Activated naive CD8-positive, alpha-beta T cell treated with anti-CD3 and anti-CD28 coated beads for 36 hours (primary cell): ENCODE measurements at places on chromosomes 4 and X. TPM values are rescaled to one million over a fixed set of nuclear protein-coding genes. Genes with fewer than 3 reads are reported as not detected.

DNA sequence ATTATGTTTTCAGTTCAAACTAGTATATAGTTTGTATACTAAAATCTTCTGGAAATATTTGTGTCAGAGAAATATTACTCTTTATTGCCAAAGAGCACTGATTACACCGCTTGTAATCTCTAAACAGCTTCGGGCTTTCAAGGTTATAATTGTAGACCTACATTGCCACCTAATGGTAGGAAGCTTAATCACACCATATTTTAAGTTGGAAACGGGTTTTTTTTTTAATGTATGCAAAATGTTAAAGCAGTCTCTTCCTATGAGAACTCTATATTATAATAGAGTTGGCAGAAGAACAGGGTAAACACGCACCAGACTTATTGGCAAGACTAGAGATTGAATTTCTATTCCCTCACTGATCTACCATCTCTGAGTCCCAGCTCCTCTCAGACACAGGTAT is 19.5 kb upstream of the NFXL1 start:
- DNase-seq = no peak

- DNase-seq = no peak
Measured at GRCh38 chr4:76943790-76944189, 5.8 kb upstream of the SEPTIN11 start.

- no peak for DNase-seq
Measured at GRCh38 chr4:108888769-108889168, 125.9 kb upstream of the ETNPPL start.

DNA sequence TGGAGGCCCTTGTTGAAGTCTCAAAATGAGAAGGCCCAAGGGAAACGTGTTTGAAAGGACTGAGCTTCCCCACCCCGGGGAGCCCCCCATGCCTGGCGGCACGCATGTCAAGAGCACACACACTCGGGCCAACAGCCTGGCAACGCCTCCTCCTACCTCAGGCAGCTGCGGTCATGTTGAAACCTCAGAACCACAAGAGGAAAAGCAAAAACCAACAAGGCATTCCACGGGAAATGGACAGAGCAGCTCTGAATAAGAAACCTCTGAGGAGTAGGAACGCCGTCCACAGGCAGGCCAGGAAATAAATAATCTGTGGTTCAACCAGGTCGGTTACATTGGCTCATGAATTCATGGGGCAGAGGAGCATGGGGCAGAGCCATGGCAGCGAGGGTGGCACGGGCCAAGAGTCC is 95.7 kb upstream of the AFAP1 start:
- peak; percentile 29 for DNase-seq

DNA sequence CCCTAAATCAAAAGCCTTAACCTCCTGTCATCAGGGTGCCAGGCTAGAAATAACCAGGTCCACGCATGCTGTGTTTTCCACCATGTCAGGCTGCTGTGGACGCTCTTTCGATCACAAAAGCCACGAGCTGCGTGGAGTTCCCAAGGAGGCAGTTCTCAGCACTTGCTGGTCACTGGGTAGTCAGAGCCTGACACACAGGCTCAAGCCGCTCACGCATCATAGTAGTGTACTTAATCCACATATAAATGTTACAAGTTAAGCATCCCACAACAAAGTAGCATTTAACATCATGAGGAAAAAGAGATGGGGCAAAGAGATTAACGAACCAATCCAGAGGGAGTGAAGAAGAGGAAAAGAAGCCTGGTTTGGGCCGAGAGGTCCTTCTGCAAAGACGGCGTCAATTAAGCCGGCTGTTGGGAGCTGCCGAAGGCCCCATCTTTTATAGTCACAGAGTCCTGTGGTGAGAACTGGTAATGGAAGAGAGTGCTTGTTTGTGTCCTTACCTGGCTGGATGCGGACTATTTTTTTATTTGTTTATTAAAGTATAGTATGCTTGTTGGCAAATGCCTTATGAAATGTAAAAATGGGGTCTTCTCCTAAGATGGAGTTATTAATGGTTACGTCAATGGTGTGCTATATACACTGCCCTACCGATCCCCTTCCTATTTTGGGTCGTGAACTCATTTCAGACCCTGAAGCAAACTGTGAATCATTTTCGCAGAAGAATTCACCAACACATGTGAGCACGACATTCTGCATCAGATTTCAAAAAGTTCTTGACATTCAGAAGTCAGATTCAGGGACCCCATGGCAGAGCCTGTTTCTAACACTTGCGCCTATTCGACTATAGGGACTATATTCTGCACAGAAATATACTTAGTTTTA is 675 bp downstream of the PRIMPOL start:
- DNase-seq = peak; percentile 14

DNA sequence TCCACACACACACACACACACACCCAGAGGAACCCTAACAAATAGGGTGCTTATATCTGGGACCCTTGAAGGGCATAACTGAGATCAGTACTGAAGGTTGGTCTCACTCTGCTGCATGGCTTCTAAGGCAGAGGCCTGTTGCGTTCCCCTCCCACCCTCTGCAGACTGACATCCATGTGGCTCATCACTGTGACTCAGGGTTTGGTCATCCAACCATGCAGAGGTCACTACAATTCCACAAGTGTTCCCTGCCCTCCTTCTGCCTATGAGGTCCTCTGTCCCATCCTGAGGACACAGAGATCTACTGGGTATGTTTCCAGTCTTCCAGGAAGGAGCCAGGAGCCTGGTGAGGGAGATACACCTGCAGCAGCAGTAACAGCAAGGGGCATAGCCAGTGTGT is 55.8 kb downstream of the XAGE2 start:
- DNase-seq = no peak

- DNase-seq = no peak
Measured at GRCh38 chrX:7154041-7154597, 6.2 kb upstream of the PUDP start.

GRCh38 chr4:80790152-80790551 is 240.4 kb upstream of the BMP3 start:
- no peak for DNase-seq

GRCh38 chrX:39877905-39878304 is 219.9 kb downstream of the BCOR start:
- DNase-seq = no peak

DNA sequence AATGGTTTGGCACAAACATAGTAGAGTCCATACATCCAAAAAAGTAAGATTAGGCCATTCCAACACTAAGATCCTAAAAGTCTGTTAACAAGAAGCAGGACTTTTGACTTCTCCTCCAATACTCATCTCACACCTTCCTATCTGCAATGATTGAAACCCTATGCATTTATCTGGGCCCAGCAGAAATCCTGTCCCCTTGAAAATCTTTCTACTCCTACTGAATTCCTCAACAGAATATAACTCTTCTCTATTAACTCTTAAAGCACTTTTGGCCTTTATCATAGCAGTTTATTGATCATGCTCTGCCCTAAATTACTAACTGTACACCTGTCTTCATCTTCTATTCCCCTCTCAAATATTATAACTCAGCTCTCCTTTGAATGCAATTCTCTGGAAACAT is 4.6 kb downstream of the G3BP2 start:
- no peak for DNase-seq

- no peak for DNase-seq
Measured at GRCh38 chr4:17584521-17585213, 7.7 kb downstream of the LAP3 start.

DNA sequence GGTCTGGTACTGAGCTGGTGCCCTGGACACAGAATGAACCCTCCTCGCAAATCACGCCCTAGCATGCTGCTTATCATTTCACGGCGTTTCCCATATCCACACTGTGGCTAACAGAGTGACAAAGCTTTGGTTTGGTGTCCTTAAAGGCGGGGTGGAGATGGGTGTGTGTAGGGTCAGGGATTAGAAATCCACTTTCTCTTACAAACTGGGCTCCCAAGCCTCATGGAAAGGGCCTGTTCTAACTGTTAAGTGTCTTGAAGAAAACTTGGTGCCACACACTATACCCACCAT is 735 bp upstream of the CHRDL1 start:
- DNase-seq = no peak

DNA sequence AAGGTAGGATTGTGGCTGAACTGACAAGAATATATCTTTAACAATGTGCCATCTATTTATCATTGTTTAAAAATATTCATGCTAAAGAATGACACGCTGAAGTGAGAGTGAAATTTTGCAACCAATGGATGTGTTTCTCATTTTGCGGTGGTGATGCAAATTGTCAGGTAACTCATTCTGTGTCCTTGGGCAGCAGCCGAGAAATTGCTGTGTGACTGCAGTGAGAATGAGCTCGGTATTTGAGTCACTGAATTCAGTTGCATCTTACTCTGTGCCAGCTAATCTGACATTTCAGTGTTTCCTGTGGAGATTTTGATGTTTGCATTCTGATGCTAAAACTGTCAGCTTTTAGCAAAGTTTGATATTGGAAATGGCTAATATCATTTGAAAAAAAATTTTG is 28.1 kb downstream of the MCUB start:
- peak; percentile 61 for DNase-seq

- no peak for DNase-seq
Measured at GRCh38 chr4:89586864-89587263, 250.1 kb downstream of the SNCA start.

The TMEM47 gene
- total RNA-seq = not detected

The RHOH gene
- total RNA-seq = 112 TPM

The IL2 gene
- total RNA-seq = 40.7 TPM

The BEX5 gene
- 3.7 TPM for total RNA-seq
